T follicular helper cell (primary cell): ENCODE measurements at places on chromosomes 4 and X.

DNA sequence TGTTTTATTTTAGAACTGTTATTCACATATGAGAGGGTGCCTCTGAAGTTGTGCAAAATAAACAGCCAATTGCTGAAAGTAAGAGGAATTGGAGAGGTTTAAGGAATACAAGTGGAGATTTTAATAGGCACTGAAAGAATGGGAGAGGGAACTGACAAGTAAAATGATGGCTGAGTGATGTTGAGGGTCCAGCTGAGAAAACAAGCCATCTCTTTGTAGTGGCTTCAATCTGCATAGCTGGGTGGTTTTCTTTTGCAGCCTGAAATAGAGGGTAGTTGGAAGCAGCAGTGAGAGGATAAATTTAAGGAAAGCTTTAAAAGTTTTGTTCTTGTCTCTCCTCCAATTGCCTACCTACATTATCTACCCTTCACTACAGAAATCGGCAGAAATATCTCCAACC is 106.7 kb upstream of the DGKK start:
- no peak for DNase-seq

DNA sequence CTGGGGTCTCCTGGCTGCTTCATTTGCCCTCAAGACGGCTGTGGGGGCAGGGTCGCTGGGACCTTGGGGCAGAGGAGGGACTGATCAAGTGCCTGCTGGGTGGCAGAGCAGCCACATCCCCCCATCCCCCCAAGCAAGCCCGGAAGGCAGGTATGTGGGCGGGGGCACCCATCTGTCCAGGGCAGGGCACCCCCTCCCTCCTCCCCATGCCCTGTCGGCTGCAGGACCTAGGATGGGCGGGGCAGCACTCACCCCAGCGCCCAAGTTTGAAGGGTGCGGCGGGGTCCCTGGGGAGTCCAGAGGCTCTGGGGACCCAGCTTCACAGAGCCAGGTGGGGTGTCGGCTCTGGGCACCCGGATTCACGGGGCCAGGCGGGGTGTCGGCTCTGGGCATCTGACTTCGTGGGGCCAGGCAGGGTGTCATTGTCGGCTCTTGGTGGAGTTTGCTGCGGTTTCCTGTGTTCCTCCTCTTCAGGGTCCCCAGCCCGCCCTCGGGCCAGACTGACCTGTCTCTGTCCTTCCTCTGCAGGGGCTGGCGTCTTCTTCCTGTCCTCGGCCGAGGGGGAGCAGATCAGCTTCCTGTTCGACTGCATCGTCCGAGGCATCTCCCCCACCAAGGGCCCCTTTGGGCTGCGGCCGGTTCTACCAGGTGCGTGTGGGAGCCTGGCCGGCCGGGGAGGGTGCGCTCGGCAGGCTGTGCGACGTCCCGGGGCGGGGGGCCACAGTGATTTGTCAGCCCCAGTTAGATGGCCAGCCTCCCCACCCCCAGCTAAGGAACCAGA is 22.1 kb downstream of the DOK7 start:
- DNase-seq: no peak

GRCh38 chr4:57591073-57591472 is 480.9 kb upstream of the IGFBP7 start:
- DNase-seq: no peak

GRCh38 chr4:65943076-65943475 is 272.8 kb upstream of the EPHA5 start:
- DNase-seq: no peak

DNA sequence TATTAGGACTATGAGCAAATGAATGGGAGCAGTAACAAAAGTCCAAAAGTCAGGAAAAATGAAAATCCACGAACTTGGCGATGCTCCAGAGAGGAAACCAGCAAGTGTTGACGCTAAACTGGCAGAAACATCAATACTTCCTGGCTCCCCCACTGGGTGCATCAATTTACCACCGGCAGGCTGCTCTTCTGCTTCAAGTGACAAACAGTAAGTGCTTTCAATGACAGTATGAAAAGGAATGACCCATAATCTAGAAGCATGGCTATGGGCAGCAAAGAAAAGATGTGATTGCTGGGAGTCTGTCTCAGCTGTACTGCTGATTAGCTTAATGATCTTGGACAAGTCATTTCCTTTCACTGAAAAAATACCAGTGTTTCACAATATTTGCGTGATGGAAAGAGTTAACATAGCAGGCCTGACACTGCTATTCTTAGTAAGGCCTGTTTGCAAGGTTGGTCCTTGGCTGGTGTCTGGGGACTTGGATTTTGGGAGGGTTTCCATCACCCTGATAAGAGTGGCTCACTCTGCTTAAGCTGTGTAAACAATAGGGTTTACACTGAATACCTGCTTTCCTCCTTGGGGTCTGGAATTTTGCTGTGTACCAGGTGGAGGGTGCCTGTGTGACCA is 8.7 kb downstream of the ATP11C start:
- DNase-seq: no peak

DNA sequence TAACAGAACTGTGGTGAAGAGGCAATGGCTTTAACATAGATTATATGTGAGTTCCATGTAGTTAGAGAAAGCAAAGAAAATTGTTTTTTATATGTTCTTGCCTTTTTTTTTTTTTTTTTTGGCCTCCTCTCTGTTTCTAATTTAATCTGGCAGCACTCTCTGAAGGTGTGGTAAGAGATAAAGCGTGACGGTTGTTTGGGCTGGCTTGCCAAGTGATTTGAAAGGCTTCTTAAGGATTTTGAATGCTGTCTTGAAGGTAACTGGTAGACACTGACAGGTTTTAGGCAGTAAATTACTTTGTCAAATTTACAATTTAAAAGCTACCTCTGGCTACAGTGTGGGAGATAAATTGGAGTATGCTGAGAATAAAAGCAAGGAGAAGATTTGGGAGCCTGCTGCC is 269.3 kb upstream of the HS3ST1 start:
- no peak for DNase-seq

- no peak for DNase-seq
Measured at GRCh38 chr4:38145741-38146140, 185.5 kb downstream of the PTTG2 start.
